ENCODE measurements at places on chromosomes 6 and 20.

- no peak for DNase-seq
- no peak overlapping the region for H3K27ac ChIP-seq
- no peaks in the 10 kb centered on the region for H3K4me1 ChIP-seq
- H3K4me3 ChIP-seq: no peak overlapping the region
- H3K36me3 ChIP-seq: no peaks in the 10 kb centered on the region
- peaks cover under 1% of the 10 kb centered on the region for H3K27me3 ChIP-seq
These were observed 4.0 kb upstream of the LHFPL5 start for GRCh38 chr6:35801148-35801547.

GRCh38 chr6:111984081-111984480, 69.8 kb upstream of the CCN6 start:
- DNase-seq: no peak
- H3K4me1 ChIP-seq: peaks cover 56% of the 10 kb centered on the region
- H3K4me3 ChIP-seq: no peak overlapping the region
- peaks cover 2% of the 10 kb centered on the region for H3K36me3 ChIP-seq
- no peaks in the 10 kb centered on the region for H3K27me3 ChIP-seq
- peak overlapping the region; percentile 90 for H3K27ac ChIP-seq

GRCh38 chr6:106729841-106730240, 100.5 kb downstream of the QRSL1 start:
- H3K36me3 ChIP-seq: no peaks in the 10 kb centered on the region
- no peak overlapping the region for H3K4me3 ChIP-seq
- H3K27ac ChIP-seq: no peak overlapping the region

DNA sequence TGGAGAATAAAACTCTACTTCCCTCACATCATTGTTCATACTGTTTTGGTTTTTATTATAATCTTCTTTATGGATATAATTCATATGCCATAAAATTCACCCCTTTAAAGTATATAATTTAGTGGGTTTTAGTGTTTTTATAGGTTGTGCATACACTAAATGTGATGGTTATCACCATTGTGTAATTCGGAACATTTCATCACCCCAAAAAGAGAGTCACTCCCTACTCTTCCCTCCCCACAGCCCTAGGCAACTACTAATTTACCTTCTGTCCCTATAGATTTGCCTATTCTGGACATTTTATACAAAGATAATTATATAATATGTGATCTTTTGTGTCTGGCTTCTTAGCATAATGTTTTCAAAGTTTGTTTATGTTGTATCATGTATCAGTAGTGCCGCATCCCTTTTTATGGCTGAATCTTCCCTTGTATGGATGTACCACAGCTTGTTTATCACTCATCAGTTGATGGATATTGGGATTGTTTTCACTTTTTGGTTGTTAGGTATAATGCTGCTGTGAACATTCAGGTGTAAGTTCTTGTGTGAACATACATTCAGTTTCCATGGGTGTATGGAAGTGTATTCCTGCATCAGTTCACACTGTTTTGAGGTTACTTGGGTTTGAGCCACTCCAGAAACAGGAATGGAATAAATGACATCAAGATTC, 4.2 kb downstream of the TM9SF4 start:
- H3K27me3 ChIP-seq: no peaks in the 10 kb centered on the region
- DNase-seq: no peak
- H3K36me3 ChIP-seq: no peaks in the 10 kb centered on the region
- H3K27ac ChIP-seq: no peak overlapping the region

DNA sequence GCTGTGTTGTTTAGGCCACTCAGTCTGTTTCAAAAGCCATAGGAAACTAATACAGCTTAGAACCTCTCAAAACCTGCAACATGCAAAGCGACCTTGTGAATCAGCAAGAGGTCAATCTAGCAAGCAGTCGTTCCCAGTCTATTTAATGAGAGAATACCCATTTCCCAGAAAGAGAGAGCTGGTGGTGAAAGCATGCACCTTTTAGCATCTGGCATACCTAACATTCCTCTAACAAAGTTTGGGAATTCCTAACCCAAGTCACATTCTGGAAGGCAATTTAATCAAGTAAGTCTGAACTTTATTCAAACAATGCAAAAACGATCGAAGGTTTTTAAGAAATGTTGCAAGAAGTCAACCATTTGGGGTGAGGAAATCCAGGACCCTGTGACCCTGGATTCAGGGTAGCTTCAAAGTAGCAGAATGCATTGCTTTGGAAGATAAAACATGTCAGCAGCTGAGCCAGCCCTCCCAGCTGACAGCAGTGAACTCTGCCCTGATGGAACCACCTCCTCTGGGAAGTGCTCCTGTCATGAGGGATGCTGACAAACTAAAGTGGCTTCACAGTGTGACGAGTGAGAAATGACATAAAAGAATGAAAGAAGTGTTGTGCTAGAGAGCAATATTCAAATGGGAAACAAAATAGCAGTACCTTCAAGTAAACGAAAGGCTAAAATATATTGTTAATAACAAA, 104.8 kb downstream of the GMDS start:
- no peaks in the 10 kb centered on the region for H3K27me3 ChIP-seq
- DNase-seq: no peak
- H3K4me1 ChIP-seq: peaks cover 11% of the 10 kb centered on the region
- H3K4me3 ChIP-seq: no peak overlapping the region
- no peak overlapping the region for H3K27ac ChIP-seq
- no peaks in the 10 kb centered on the region for H3K36me3 ChIP-seq

DNA sequence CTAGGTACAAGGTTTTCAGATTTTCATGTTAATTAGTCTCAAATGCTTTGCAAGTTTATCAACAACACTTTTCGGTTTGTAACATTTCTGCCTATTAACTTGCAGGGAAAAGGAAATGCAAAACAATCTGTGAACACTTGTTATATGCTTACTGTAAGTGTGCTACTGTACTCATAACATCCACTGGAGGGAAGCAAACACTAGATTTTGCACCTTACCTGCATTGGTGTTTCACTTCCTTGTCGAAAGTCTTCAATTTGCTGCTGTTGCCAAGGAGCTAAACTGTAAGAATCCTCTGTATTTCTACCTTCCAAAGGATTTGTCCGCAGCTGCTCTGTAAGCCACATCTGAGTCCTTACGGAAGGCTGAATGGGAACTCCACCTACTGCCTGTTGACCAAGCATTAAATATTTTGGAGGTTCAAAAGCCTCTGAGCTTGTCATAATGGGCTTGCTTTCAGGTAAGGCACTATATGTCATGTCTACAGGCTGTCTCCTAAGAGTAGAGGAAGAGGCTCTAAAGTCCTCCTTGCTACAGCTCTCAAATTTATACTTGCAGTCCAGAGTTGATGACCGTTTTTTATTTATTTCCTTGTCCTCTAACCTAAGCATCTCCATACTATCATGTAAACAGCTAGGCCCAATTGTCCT, 17.3 kb downstream of the PLN start:
- peaks cover 4% of the 10 kb centered on the region for H3K4me1 ChIP-seq
- DNase-seq: no peak
- H3K27ac ChIP-seq: no peak overlapping the region
- no peaks in the 10 kb centered on the region for H3K36me3 ChIP-seq

DNA sequence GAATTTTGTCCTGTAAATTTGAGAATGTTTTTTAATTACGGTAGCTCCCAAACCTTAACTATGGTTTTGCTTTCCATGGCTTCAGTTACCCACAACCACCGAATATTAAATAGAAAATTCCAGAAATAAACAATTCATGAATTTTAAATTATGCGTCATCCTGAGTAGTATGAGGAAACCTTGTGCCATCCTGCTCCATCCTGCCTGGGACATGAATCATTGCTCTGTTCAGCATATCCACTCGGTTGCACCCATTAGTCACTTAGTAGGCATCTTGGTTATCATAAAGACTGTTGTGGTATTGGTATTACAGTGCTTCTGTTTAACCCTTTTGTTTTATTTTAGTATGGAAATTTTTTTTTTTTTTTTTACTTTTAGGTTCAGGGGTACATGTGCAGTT, 39.7 kb downstream of the KCNS1 start:
- no peak overlapping the region for H3K4me3 ChIP-seq
- H3K4me1 ChIP-seq: no peaks in the 10 kb centered on the region
- no peak for DNase-seq
- H3K27me3 ChIP-seq: no peaks in the 10 kb centered on the region

GRCh38 chr20:22465622-22466446, 118.5 kb downstream of the FOXA2 start:
- H3K4me1 ChIP-seq: peaks cover 55% of the 10 kb centered on the region
- H3K36me3 ChIP-seq: no peaks in the 10 kb centered on the region
- no peak for DNase-seq
- H3K4me3 ChIP-seq: no peak overlapping the region
- peak overlapping the region; percentile 27 for H3K27ac ChIP-seq

- DNase-seq: no peak
- peaks cover 57% of the 10 kb centered on the region for H3K4me1 ChIP-seq
- peak overlapping the region; percentile 30 for H3K27ac ChIP-seq
These were observed 4.4 kb downstream of the CPNE1 start for GRCh38 chr20:35660122-35660937.

DNA sequence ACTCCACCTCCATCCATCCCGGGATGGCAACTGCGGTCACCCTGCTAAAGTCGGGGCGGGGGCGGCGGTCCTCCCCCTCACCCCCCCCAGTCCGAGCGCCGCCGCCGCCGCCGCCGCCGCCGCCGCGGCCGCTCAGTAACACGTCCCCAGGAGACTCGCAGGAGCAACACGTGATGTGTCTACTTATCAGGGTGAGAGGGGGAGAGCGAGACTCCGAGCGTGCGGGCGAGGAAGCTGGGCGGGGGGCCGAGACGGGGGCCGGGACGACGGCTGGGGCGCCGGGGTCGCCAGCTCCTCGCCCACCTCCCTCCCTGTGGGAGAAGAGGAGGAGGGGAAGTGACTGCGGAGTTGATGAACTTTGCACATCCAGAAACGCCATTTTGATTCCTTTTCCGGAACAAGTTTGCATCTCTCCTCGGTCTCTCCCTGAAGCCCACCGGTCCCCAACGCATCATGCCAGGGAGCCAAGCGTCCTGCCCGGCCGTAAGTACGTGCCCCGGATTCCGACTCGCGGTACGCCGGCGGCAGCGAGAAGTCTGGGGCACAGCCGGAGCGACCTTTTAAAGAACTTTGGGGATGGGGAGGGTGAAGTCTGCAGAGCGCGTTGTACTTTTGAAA, at the start of gene RREB1:
Gene RREB1 (plus strand): TSS at position 384 of the 618 bp plus-strand sequence. CDS start 73,951 bp downstream, outside the sequence.
- peak within 1 kb of the TSS; percentile 92 for H3K27ac ChIP-seq
- DNase-seq: peak; percentile 64
- no peaks in the 10 kb centered on the region for H3K36me3 ChIP-seq

DNA sequence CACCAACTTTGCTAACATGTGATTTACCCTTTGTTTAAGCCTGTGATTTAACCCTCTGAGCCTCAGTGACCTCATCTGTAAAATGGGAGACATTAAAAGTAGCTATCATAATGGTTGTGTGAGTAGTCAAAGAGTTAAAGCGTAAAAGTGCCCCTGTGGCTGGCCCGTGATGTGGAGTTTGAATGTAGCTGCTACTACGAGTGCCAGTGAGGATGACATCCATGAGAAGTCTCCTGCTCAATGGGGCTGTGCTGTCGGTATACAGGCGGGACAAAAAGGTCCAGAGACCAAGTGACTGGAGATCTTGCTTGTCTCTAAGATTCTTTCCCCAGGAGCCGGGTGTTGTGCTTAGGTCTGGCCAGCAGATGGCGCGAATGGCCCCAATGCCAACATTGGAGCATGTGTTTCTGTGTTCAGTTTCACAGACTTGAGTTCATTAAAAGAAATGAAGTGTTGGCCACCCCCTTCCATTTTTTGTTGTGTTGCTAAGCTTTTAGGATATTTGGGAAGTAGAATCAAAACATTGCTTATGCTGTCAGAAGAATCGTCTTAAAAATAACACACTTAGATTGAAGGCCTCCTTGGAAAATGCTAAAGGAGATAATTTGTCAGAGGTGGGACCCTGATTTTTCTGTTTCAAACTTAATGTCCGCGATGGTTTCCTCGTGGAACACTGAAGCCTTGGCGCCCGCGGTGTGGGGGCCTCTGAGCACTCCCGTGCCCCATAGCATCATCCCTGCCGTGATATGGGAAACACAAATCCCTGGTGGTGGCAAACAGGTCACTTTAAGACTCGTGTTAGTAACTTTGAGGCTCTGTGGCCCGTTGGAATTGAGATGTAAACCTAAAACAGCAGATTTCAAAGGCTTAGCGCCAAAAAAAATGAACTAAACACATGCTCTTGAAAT, 9.3 kb upstream of the RBM38 start:
- peaks cover 20% of the 10 kb centered on the region for H3K36me3 ChIP-seq
- no peak overlapping the region for H3K4me3 ChIP-seq
- no peaks in the 10 kb centered on the region for H3K4me1 ChIP-seq
- no peak for DNase-seq
- H3K27me3 ChIP-seq: no peaks in the 10 kb centered on the region

DNA sequence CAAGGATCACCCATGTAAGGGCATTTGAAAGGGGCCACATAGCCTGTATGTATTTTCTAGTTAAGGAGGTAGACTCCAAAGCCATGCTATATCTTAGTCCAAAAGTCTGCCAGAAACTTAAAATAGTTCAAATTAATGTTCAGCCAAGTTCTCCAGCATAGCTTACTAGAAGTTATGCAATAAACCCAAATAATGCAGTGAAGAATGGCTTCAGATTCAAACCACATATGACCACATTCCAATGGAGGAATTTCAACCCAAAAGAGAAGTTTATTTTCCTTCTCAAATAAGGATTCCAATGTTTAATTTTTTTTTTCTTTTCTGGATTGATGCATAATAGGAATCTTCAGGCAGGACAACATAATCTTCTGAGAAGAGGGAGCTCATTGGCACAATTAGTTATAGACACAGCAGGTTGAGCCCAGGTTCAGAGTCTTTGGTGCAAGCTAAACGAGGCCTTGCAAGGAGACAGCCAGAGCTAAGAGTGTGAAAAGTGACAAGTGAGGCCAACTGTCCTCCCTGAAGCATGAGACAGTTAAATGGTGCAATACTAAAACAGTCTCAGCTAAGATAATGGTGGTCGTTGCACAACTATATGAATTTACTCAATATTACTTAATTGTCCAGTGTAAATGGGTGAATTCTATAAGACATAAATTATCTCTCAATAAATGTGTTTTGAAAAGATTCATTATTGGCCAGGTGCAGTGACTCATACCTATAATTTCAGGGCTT, 598.8 kb upstream of the CDH4 start:
- H3K4me3 ChIP-seq: no peak overlapping the region
- no peaks in the 10 kb centered on the region for H3K4me1 ChIP-seq
- H3K36me3 ChIP-seq: no peaks in the 10 kb centered on the region
- no peaks in the 10 kb centered on the region for H3K27me3 ChIP-seq
- H3K27ac ChIP-seq: no peak overlapping the region
- DNase-seq: no peak

Data from mesothelial cell of epicardium (in vitro differentiated cells).